Mesenchymal stem cell (in vitro differentiated cells and primary cell): ENCODE measurements at places on chromosomes 3 and 15.

DNA sequence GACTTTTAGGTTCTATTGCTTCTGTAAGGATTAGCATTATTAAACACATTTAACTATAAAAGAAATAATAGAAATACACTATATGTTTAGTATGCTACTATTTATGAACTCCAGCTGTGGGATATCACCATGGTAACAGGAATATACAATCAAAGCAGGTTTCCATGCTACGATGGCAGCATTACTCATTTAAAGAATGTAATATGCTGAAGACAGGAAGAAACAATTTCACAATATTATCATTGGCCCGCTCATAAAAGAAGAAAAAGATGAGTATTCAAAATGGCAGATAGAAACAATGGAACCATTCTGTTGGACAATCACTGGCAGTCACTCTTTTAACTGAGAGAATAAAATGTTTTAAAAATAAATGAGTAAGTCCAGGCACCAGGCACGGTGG, 153.4 kb downstream of the CBLB start:
- DNase-seq = peak; percentile 82

GRCh38 chr3:71066849-71067261, 516.7 kb downstream of the FOXP1 start:
- peak; percentile 82 for DNase-seq

DNA sequence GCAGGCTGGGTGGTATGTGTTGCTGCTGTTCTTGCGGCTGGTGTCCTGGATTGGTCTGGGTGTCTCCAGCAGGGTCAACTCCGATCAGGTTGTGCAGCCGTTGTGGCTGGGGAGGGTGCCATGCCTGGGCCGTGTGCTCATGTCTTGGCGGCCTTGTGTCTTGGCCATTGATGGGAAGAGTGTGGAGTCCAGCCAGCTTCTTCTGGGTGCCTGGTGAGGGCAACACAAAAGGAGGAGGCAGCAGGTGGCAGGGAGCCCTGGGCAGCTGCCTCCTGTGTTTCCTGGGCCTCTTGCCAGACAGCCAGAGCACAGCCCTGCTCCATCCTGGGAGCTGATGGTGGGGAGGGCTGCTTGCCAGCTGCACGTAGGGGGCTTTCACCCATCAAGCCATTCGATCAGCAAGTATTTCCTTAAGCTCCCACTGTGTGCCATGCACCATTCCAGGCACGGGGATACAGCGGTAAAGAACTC, 4.3 kb downstream of the CHAC1 start:
- no peak for DNase-seq

GRCh38 chr3:32751377-32751776, 66.4 kb downstream of the CNOT10 start:
- no peak for DNase-seq

DNA sequence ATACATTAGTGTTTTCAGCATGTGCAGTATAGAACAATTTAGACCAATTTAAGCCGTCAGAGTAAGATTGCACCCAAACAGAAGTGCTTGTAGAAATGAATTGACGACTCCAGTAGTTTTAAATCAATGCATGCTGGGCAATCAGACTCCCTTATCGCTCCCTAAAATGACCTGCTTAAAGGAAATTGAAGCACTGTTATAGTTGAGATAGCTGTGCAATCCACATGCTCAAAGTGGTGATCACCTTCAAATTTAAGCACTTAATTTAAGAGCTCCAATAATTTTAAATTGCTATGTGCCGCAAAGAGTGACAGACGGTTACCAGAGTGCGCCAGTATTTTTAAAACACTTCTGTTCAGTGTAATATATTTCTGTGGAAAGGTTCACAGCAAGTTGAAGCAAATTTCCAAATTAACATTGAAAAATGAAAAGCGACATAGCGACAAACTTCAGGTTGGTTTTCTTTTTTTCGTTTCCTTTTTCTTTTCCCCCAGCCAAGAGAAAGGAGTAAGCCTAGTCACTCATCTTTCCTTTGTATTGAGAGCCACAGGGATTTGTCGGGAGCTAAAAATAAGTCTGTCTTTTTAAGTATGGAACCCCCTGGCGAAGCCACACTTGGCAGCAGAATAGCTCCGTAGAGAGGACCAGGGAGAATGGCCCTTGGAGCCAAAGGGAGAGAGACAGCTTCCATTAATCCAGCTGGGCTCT, 436.4 kb upstream of the RBMS3 start:
- no peak for DNase-seq

GRCh38 chr3:43525941-43526607, 95.7 kb downstream of the ANO10 start:
- DNase-seq = no peak

DNA sequence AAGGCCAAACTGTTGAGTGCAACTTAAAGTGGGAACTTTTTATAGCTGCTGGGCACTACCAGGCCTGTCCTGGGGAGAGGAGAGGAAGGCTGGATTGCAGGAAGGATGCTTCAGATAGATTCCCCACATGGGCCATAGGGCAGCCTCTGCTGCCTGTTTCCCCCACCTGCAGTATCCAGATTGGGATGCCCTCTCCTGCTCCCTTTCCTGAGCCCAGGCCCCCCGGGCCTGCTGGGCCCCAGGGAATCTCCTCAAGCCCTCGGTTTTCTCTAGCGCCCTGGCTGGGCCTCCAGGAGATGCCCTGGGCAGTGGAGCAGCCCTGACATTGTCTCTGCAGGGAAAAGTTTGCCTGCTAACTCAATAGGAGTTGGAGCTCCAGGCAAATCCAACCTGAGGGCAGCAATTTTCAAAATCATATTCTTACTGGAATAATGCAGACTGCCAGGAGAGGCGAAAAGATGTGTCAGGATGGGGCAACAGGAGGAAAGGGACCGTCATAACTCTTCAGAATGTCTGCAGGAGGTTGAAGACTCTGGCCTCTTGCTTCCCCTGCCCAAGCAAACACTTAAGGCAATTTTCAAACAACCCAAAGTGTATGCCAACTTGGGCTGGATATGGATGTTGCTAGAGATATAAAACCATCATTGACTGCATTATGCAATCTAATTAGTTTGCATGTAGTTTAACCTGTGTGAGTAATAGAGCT, 4.4 kb downstream of the NR2F2 start:
- DNase-seq = peak; percentile 34

DNA sequence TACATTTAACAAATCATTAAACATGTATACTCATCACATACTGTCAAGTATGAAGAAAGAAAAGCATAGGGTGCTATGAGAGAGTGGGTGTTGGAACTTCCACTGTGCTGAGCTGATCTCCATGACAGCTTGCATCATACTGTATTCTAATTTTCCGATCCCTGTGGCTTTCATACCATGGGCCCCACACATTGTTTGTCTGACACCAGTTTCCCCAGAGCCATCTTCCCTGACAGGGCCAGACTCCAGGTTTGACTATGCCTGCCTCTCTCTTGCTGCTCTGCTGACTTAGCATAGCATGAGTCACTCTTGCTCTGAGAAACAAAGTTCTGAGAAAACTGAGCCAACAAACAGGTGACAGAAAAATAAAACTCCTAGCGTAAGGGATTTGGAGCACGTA, 37.0 kb upstream of the CASR start:
- no peak for DNase-seq

DNA sequence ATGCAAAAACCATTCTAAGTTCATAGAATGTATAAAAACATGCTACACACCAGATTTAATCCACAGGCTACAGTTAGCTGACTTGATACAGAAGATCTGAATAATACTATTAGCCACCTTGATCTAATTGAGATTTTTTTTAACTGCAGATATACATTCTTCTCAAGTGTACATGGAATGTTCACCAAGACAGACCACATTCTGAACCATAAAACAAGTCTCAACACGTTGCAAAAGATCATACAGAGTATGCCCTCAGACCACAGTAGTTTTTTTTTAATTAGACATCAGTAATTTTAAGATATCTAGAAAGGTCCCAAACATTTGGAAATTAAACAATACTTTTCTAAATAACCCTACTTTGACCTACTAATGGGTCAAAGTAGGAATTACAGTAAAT, 83.3 kb downstream of the FGF7 start:
- no peak for DNase-seq

DNA sequence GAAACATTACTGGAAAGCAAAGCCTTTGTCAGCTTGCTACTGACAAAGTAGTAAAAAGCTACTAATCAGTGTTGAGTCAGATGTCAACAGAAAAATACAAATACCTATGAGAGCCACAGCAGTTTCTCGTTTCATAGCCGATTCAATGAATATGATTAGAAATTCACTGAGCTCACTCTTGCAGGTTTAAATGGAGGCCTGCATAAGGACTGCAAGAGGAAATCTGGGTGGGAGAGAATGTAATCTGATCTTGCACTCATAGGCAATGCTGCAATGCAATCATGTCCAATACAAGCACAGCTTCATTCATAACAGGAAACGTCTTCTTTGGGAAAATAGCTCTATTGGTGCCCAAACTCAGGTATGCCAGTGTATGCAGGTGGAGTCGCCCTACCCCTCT, 608.8 kb downstream of the ROBO2 start:
- DNase-seq = no peak
